ENCODE measurements at places on chromosomes 12 and 14.

- no peak for DNase-seq
Measured at GRCh38 chr12:128971802-128972201, 118.5 kb downstream of the GLT1D1 start.

GRCh38 chr12:104137902-104138796 lies at the start of gene NFYB:
Gene NFYB, minus strand, starts transcription at chr12:104138210. Its CDS starts 2,757 bp downstream, at chr12:104135453.
- peak; percentile 88 for DNase-seq

DNA sequence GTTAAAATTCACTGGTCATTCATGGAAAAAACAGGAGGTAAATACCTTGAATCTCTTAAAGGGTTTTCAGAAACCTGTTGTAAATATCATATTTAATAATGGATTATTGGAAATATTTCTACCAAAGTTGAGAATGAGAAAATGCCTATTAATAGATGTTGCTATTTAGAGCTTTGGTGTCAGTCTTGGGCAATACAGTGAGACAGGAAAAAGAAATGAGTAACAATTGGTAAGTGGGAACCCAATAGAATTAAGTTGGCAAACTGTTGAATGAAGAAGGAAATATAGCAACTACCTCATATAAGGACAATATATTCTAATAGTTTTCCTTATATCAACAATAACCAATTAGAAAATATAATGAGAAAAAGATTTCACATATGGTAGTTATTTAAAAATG lies 78.0 kb downstream of the ATF7IP start:
- DNase-seq: no peak

- no peak for DNase-seq
Measured at GRCh38 chr12:116202940-116203339, 74.6 kb downstream of the MED13L start.

DNA sequence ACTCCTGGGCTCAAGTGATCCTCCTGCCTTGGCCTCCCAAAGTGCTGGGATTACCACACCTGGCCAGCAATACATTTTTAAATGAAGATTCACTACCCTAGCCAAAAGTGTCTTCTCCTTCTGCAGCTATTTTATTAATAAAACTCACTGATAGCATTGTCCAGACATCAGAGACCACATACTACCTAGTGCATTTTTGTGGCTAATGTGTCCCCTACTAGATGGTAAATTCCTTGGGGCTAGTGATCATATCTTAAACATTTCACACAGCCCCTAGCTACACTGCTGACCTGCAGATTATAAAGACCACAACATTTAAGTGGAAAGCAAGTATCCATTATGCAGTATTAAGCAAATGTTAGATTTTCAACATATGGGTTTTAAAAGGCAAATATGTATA lies 17.0 kb downstream of the DTD2 start:
- no peak for DNase-seq

DNA sequence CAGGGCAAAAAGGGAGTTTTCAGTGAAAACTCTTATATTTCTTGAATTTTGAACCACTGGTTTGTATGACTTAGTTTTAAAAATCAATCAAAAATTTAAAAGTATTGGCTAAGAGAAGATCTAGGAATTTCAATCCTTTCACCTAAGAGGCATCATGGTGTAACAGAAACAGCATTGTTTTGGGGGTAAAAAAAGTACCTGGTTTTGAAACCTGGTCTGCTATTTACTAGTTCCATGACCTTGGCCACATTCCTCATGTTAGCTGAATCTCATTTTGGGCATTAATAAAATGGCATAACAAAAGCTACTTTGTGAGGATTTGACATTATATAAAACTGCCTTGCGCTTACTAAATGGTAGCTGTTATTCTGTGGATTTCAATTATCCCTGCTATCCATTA lies 16.7 kb upstream of the GNPNAT1 start:
- DNase-seq: no peak

GRCh38 chr14:102189874-102190273 lies 50.2 kb downstream of the WDR20 start:
- no peak for DNase-seq

GRCh38 chr14:85634205-85634604 lies 104.3 kb downstream of the FLRT2 start:
- DNase-seq: no peak

DNA sequence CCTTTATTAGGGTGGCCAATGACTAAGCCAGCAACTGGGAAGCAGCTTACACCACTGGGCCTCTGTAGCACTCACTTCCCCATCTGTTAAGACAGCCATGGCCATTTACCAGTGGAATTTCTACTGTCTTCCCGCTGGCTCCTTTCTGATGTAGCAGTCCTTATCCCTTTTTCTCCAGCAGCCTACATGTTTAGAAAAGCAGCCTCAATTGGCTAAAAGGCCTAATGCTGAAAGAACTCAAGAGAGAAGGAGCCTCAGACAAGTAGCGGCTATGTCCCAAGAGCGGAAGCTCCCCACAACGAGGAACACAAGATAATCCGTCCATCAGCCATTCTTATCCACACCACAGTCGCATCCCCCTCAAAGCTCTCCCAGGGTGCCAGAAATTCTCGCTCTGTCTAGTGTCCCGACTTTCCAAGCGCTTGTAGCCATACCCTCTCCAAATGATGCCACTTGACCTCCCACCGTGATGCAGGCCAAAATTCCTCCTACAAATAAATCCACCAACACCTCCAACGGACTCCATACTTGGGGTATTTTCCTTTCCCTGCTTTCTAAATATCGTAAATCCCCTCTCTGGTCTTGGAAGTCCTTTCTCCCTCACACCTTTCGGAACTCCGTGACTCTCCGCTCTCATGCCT lies 624 bp downstream of the M6PR start:
- DNase-seq: peak; percentile 1

- DNase-seq: no peak
Measured at GRCh38 chr12:25819691-25820090, 138.8 kb upstream of the RASSF8 start.

GRCh38 chr14:62079038-62079437 lies 316.8 kb downstream of the SNAPC1 start:
- DNase-seq: no peak

- DNase-seq: no peak
Measured at GRCh38 chr12:132071040-132071810, 72.9 kb downstream of the DDX51 start.

- no peak for DNase-seq
Measured at GRCh38 chr12:110537605-110538409, 35.7 kb downstream of the RAD9B start.

GRCh38 chr12:2976581-2976996 lies 17.4 kb downstream of the TEAD4 start:
- DNase-seq: no peak

DNA sequence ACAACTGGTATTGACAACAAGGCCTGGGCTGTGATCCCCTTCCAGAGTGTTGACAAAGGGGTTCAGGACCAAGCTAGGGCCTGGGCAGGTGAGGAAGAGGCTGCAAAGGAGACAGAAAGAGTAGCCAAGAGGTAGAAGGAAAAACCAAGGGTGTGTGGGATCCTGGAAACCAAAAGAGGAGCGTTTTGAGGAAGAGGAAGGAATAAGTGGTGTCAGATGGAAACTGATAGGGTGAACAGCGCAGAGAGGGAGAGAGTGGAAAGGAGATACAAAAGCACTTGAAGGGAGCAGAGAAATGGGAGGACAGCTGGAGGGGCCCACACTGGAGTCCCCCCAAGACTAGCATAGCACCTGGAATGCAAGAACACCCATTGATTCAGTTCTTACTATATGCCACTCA lies 8.3 kb upstream of the HVCN1 start:
- no peak for DNase-seq

GRCh38 chr14:21923820-21924219 lies 250.2 kb upstream of the OR4E1 start:
- no peak for DNase-seq

GRCh38 chr12:96098631-96099030 lies 63.2 kb upstream of the LTA4H start:
- no peak for DNase-seq

DNA sequence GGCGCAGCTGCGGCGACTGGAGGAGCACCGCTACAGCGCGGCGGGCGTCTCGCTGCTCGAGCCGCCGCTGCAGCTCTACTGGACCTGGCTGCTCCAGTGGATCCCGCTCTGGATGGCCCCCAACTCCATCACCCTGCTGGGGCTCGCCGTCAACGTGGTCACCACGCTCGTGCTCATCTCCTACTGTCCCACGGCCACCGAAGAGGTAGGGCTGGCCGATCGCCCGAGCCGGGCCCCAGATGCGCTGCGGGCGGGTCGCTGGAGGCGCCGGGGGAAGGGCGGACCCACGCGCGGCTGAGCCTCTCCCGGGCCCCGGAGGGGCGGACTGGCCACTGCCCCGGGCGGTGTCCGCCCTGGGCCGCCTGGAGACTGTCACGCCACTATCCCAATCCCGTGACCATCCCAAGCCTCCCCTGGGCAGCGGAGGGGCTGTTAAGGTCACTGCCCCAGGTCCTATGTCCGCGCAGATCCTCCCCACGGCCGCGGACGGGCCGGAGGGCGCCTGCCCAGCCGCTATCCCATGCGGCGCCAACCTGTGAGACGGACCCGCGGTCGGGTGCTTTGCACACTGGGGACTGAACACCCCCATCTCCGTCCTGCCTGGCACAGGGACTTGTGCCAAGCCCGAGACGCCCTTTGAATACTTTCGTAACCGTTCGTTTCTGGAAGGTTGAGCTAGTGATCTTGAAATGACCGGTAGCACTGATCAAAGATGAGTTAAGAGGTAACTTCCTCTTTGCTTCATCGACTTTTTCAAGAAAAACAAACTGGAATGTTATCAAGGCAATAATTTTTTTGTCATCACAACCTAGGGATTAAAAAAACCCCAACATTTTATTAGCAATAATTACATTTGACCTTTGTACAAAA lies 725 bp downstream of the CHPT1 start:
- no peak for DNase-seq

DNA sequence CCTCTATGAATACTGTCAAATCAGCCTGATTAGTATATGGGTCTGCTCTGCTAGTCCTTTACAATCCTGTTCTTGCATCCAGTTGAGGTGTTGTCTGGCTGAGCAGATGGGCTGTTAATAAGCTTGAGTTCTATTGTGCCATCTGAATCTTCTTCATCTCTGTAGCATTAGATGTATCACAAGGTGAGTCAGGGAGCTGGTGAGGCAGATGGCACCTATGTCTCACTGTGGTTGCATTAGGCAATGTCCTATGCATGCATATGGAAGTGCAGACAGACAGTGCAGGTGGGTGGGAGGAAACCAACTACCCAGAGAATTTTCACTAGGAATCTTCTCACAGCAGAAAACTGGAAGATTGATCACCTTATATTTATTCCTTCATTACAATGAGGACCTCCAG lies 165.7 kb upstream of the STXBP6 start:
- DNase-seq: no peak

DNA sequence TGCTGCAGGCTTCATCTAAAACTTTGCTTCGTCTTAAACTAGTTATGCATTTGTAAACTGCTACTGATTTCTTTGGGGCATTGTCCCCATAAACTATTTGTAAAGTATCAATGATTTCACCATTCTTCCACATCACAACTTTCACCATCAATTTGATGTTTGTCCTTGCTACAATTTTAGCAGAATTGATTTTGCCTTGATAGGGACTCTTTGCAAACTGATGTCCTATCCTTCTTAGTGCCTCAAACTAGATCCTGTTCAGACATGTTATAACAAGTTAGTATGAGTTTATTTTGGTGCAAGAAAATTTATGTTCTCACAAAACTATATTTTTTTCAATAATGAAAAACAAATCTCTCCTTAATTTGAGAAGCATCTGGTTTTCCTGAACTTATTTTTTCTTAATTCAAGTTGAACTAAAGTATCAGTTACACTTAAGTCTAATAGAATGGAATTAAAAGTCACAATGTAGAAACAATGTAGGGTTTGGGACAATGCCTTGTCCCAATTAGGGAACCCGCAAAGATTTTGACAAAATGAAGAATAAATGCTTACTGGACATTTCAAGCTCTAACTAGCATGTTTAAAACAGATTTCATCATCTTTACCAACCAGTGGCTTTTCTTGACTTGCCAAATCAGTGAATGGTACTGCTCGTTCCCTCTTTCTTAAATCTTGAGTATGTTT lies 10.1 kb upstream of the ARID4A start:
- DNase-seq: no peak

GRCh38 chr12:115421796-115422709 lies 738.1 kb upstream of the TBX3 start:
- DNase-seq: no peak

GRCh38 chr12:40192704-40193255 lies 32.0 kb upstream of the LRRK2 start:
- DNase-seq: no peak

DNA sequence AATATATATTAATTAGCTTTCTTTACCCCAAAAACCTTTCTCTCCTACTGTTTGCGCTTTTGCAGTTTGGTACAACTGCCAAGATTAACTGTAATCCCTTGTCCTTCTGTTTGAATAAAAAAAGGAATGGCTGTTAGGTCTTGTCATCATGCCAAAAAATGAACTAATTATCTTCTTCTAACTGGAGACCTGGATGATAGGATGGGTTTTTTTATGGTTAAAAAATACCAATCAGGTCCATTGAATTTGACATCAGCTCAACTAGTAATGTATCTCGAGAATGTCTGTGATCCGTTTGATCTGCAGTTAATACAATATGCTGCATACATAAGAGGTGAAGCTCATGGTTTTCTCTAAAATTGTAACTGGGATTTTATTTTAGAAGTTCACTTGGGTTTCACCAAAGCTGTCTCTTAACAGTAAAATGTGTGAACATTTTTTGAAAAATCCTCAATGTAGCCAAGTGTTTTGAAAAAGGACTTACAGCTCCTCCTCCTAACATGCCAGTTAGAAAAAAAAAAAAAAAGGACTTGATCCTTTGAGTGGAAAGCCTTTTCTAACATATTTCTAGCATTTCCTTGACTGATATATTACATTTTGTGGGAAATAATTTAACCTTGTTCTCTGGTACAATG lies 96.8 kb downstream of the SRGAP1 start:
- DNase-seq: no peak

GRCh38 chr12:92118826-92119536 lies 26.7 kb downstream of the BTG1 start:
- DNase-seq: no peak

DNA sequence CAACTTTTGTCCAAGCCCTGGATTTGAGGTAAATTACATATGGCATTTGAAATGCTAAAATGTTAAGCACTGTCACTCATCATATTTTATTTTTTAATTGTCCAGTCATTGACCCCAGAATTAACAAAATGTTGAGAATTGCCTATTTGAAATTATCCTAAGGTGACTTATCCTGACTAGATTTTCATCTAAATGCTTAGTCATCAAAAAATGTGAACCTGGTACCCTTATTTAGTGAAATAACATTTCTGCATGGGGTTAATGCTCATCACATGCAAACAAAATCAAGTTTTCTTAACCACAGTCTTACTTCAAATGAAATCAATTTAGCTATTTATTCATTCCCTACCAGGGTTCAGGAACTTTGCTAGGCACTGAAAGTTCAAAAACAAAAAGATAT lies 232.0 kb upstream of the DCN start:
- no peak for DNase-seq

Measured in AG09309 (cell line).